Pulmonary artery endothelial cell (primary cell): ENCODE measurements at places on chromosomes 5 and 9. TPM values are rescaled to one million over a fixed set of nuclear protein-coding genes. Genes with fewer than 3 reads are reported as not detected.

DNA sequence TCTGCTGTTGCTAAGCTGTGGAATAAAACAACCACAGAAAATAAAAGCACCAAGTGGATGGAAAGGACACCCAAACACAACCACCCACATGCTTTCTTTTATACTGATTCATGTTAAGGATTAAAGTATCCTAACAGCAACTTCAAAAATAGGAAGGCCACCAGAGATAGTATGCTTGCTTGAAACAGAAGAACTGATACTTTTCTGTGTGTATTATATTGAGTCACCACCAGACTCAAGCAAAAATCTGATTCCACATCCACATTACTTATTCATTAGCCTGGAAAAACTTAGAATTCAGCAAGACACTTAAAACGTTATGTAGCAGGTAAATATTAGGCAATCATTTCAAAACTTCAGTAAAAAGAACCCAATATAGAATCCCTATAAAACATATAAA is 52.3 kb downstream of the ZDHHC21 start:
- no peak for DNase-seq

DNA sequence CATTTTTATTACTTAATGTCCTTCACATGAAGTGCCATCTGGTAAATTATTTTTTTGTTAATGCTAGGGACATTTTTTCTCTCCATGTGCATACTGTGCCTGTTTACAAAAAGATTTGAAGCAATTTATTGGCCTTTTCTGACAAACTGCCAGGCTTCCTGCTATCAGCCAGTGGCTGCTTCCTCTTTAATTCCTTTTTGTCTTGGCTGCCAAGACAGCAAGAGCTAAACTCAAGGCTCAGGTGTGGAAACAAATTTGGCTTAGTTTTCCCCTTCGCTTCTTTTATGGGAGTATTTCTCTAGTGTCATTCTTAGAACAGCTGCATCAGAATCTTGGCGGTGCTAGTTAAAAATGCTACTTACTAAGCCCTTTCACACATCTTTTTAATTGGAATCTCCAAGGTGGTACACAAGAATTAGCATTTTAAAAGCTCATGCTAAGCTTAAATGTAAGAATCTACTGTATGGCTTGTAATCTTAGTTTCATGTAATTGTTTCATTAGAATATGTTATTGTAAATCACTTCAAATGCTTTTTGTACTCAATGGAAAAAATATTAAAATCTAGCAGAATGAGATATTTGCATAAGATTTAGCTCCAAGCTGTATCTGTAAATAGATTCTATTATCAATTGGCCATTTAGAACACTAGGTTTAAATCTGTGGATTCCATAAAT is 134.2 kb upstream of the RASGRF2 start:
- DNase-seq = no peak

The CARD9 gene
- 0.59 and 1.1 TPM in 2 replicates for total RNA-seq

DNA sequence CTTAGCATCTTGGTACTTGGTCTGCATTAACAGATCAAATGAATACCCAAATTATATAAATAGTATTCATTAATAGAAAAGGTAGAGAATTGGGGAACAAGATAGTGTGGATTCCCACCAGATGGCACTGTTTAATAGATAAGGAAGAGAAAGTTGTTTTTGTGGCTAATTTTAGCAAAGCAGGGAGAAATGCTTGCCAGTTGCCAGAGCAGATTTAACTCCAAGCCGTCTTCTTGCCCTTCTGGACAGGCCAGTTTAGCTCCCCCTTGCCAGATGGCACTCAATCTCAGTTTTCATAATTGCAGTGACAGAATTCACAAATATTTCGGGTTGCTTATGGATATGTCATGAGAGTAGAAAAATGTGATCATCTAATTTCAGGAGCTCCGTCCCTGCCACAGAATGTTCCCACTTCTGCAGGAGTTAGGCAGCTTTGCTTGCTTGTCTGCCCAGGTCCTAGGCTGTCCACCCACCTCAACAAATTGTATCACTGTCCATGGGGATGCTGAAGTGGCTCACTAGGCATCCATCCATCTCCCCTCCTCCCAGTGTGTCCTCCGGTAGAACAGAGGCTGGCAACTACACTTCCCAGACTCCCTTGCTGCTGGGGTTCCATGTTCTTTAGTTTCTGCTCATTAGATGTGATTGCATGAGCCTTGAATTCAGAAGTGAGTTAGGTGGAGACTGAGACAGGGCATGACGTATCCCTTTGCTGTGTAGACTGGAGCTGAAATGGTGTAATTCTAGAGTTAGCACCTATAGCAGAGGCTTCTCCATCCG is 11.8 kb upstream of the HEXB start:
- DNase-seq = no peak

The CAMK2A gene
- total RNA-seq = not detected in 2 replicates

GRCh38 chr9:38435521-38435920 is 11.3 kb upstream of the IGFBPL1 start:
- DNase-seq = no peak

- DNase-seq = peak; percentile 74
Measured at GRCh38 chr5:74433255-74433895, 207.2 kb downstream of the ENC1 start.

GRCh38 chr5:77958642-77959330 is 182.6 kb upstream of the TBCA start:
- no peak for DNase-seq

The LHFPL2 gene
- total RNA-seq = 40.0 and 56.3 TPM in 2 replicates

The POU5F2 gene
- 0.26 and 0.46 TPM in 2 replicates for total RNA-seq

GRCh38 chr9:104177003-104177611 is 83.0 kb downstream of the SMC2 start:
- DNase-seq = no peak

DNA sequence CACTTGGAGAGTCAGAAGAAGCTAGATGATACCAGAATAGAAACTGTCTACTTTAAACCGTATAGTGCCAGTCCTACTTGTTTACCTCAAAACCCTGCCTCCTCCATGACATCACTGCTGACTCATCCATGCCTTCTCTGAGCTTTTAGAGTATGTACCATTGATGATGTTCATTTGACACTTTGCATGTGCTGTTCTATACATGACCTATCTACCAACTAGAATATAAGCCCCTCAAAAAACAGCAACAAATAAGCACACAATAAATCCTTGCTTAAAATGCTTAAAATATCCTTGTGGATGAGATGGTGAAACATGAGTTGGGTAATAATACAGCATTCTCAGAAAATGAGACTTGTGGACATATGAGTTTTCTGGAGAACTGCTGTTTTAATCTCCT is 2.6 kb downstream of the CTNNAL1 start:
- peak; percentile 64 for DNase-seq

- no peak for DNase-seq
Measured at GRCh38 chr5:77816686-77817085, 40.5 kb upstream of the TBCA start.

The STRBP gene
- total RNA-seq = 9.2 and 14.3 TPM in 2 replicates

- no peak for DNase-seq
Measured at GRCh38 chr5:98483301-98483685, 290.2 kb upstream of the RGMB start.

DNA sequence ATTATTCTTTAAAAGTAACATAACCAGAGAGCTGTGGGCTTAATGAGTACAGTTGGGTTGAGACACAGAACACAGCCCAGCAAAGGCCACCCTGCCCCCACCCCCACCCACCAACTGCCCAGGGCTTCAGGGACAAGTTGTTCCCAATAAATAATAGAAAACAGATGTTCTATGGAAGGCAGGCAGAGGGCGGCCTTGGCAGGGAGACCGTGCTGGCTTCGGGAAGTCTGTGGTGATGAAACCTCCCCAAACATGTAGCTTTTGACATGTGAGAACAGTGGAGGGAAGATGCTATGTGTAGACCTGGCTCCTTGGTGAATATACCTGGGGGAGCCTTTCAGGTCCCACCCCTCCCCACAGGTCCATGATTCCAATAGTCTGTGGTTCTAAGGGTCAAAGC is 10.0 kb downstream of the TRAF1 start:
- DNase-seq = no peak

DNA sequence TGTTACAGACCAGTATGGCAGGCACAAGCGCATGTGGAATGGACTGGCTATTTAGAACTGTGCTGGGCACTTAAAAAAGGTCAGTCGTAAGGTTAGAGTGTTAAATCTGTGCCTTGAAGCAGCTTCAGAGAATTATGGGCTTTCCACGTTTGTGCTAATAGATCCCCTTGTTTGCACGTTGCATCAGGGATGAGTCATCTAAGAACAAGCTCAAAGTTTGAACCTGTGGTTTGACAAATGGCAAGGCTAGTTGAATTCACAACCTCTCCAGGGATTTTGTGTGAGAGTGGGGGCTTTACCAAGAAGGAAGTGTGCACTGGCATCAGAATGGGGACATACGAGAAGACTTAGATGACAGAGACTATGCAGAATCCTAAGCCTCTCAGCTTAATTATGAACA is 249.6 kb downstream of the IRX1 start:
- DNase-seq = no peak

The SLC25A48 gene
- not detected in 2 replicates for total RNA-seq

DNA sequence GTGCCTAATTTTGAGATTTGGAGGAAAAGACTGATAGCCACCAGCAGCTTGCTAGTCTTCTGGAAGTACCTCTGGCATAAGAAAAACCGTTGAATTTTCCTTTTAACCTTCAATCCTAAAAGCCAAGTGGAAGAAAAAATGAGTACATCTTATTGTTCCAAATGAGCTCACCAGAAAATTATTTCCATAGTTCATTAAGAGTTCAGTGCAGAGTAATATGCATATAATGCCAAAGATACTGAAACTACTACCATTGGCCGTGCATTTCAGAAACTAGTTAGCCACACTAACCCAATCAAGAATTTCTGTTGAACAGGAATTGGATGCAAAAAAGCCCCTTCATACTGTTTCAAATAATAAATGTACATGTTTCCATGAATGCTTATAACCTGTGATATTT is 607.9 kb downstream of the KCTD16 start:
- DNase-seq = no peak

GRCh38 chr5:98989727-98990126 is 60.9 kb upstream of the CHD1 start:
- no peak for DNase-seq

The BTNL3 gene
- not detected in 2 replicates for total RNA-seq

GRCh38 chr9:72917892-72918509 is 34.9 kb downstream of the ALDH1A1 start:
- no peak for DNase-seq

The FGFR4 gene
- 0.86 and 1.2 TPM in 2 replicates for total RNA-seq

The PGM5 gene
- 0.07 and 0.26 TPM in 2 replicates for total RNA-seq

The PAPPA gene
- under 0.01 and 0.07 TPM in 2 replicates for total RNA-seq

The SNCAIP gene
- total RNA-seq = 8.9 and 18.9 TPM in 2 replicates

The ENTPD2 gene
- total RNA-seq = not detected in 2 replicates

- DNase-seq = no peak
Measured at GRCh38 chr5:141722266-141722665, 40.2 kb upstream of the ARAP3 start.

GRCh38 chr9:136733611-136734010 is 9.1 kb downstream of the LCN10 start:
- no peak for DNase-seq

The F2RL2 gene
- 0.66 and 1.8 TPM in 2 replicates for total RNA-seq

The SLC25A2 gene
- total RNA-seq = 0.13 and 0.32 TPM in 2 replicates

DNA sequence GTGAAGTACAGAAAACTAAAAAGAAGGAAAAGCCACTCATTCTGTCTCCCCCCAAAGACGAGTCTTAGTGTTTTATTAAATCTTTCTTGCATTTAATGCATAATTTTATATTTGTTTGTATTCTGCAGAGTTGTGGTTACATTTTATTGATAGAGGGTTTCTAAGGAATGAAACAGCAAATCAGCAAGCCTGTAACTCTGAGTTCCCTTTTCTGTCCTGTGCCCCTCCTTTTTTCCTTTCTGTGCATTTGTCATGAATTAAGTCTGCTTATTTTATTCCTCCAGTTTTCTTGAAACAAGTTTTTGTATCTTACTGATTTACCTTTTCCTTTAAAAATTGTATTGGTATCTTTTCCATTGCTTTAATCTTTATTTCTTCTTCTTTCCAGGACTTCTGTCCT is 132.8 kb downstream of the MUSK start:
- DNase-seq = no peak

The VLDLR gene
- total RNA-seq = 2.7 and 9.9 TPM in 2 replicates

DNA sequence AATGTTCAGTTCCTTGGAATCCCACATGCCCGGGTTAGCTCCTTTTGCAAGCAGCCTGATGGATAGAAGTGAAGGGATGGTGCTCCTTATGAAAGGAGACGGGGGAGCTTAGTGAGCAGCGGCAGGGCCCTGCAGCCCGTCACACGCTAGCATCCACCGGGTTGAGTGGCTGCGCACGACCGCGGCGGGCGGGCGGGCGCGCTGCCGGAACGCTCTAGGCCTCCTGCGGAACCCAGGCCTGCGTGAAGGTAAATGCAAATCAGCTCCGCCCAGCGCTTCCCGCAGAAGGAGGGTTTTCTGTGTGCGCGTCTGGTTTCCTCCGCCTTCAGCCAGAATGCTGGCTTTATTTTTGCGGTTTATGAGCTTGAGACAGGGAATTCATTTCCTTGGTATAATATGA is 19.8 kb downstream of the IL12B start:
- no peak for DNase-seq

The TMEM215 gene
- under 0.01 and 0.18 TPM in 2 replicates for total RNA-seq
